ENCODE measurements at places on chromosomes 2 and 18.
A peak's percentile ranks its signal among the peaks of the same experiment; 100 is the strongest.

- DNase-seq = no peak
Measured at GRCh38 chr2:201465524-201465971, 14.0 kb downstream of the STRADB start.

- DNase-seq = no peak
Measured at GRCh38 chr18:363301-364085, 95.6 kb upstream of the THOC1 start.

DNA sequence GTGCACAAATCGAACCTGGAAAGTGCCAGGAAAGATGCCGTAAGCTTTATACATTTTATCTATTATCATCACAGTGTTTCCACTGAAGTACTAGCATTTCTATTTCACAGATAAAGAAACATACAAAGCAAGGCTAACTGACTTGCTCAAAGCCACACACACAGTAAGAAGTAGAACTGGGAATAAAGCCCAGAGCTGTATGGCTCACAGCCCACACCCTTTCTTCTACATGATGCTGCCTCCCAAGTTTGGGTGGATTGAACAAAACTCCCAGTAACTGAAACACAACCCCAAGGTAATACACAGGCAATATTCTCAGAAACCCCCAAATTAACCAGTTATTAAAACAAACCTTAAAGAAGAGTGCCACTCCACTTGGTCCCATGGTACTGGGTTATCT lies 11.2 kb downstream of the SAP130 start:
- no peak for DNase-seq

GRCh38 chr2:71892896-71893295 lies 254.8 kb downstream of the CYP26B1 start:
- no peak for DNase-seq

- no peak for DNase-seq
Measured at GRCh38 chr18:21949326-21950015, 208.9 kb downstream of the MIB1 start.

GRCh38 chr2:46350029-46350689 lies 53.0 kb downstream of the EPAS1 start:
- DNase-seq = no peak

DNA sequence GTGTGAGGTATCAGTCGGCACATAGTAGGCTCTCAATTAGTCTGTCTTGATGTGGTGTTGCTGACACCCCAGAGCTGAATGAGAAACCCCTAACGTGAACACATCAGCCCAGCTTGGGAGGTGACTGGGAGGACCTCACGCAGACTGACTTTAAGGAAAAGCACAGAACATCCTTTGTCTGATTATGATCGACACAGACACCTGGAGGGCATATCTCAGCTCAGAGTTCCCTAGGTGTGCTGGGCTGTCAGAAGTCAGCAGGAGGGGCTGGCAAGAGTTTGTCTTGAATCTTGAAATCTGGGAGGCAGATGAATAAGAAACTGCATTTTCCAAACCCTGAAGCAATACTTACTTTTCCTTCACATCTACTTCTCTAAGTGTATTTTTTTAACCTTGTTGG lies 16.8 kb upstream of the MYCN start:
- no peak for DNase-seq

GRCh38 chr2:54575379-54575888 lies 119.3 kb downstream of the SPTBN1 start:
- no peak for DNase-seq

- DNase-seq = peak; percentile 91
Measured at GRCh38 chr2:97697252-97698235, 15.8 kb upstream of the ZAP70 start.

DNA sequence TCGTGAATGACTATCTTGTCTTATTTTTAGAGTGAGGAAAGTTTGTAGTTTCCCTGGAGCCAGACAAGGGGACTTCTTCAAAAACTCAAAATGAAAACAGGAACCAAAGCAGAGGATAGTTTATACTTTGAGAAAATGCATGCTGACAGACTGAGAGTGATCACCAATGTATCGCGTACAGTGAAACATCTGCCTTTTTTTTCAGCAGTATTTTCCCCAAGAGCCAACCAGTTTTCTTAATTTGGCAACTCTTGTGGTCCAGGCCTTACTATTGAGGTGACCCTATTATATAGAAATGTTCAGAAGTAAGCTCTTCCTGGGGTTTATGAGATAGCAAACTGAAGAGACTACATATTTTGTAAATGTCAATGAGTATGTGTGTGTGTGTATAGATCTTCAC lies 153.7 kb upstream of the VRK2 start:
- DNase-seq = no peak

DNA sequence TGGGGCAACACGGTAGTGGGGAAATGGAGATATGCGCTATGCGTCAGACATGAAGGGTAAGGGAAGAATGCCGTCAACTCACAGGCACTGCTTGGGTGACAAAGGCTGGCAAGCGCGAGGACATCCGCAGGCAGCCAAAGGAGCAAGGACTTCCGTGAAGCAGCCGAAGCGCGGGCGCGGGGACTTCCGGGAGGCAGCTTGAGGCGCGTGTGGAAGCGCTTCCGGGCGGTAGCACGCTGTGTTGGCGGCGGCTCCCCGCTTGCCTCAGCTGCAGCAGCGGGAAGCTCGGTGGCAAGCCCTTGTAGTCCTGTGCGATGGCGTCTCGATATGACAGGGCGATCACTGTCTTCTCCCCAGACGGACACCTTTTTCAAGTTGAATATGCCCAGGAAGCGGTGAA lies at the start of gene PSMA8:
Gene PSMA8, plus strand, starts transcription at position 218 of the 400 bp plus-strand sequence. Its CDS starts 97 bp downstream, at position 315.
- DNase-seq = no peak

- DNase-seq = no peak
Measured at GRCh38 chr18:68847219-68847837, 49.4 kb downstream of the CCDC102B start.

GRCh38 chr2:162006337-162006736 lies 67.7 kb downstream of the DPP4 start:
- no peak for DNase-seq

- DNase-seq = no peak
Measured at GRCh38 chr18:35915056-35915455, 57.4 kb upstream of the RMP24 start.

DNA sequence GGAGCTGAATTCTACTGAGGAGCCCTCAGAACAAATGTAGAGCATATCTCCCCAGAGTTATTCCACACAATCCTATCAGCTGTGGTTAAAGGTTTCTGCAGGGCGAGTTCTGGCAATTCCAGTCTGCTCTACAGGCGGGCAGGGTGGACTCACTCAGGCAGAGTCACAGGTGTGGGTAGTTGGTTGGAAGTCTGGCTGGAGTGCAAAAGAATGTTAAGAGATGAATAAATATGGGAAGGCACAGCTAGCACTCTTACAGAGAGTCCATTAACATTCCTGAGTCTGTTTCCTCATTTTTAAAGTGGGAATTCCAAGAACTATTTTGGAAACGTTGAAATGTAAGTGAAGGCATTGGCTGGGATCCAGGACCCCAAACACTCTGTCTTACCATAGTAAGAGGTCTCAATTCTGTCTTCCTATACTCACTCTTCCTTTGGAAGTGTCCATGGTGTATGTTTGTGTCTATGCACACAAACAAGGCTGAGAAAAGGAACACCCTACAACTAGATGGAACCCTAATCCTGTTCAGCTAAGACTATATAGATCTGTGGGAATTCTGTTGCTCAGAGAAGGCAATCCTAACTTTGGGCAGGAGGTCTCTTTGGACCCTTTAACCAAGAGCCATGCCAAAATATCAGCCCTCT lies 63.3 kb upstream of the AQP4 start:
- no peak for DNase-seq

All from Caco-2 (cell line).